ENCODE measurements at places on chromosomes 2 and 18. TPM values are rescaled to one million over a fixed set of nuclear protein-coding genes. Genes with fewer than 3 reads are reported as not detected.

The STPG4 gene
- polyA plus RNA-seq, result not detected

The SRD5A2 gene
- not detected for polyA plus RNA-seq

The GPR17 gene
- polyA plus RNA-seq, result not detected

The AQP12B gene
- not detected for polyA plus RNA-seq

The COLEC11 gene
- polyA plus RNA-seq, result 3.3 TPM

The FAM210A gene
- polyA plus RNA-seq, result 17.4 TPM

The CRYGC gene
- polyA plus RNA-seq, result not detected

The RBFA gene
- polyA plus RNA-seq, result 36.1 TPM
